ENCODE measurements at places on chromosomes 5 and 9. TPM values are rescaled to one million over a fixed set of nuclear protein-coding genes. Genes with fewer than 3 reads are reported as not detected.

KIF4B gene
- not detected for total RNA-seq

CCDC69 gene
- 25.2 TPM for total RNA-seq

LAMC3 gene
- total RNA-seq = 2.6 TPM

FAM114A2 gene
- 26.9 TPM for total RNA-seq

TMEM267 gene
- total RNA-seq = 15.1 TPM

COL5A1 gene
- 21.2 TPM for total RNA-seq

FOXD4 gene
- total RNA-seq = not detected

CDX1 gene
- 0.77 TPM for total RNA-seq

DOCK8 gene
- total RNA-seq = 6.7 TPM

WNT8A gene
- not detected for total RNA-seq

DNA sequence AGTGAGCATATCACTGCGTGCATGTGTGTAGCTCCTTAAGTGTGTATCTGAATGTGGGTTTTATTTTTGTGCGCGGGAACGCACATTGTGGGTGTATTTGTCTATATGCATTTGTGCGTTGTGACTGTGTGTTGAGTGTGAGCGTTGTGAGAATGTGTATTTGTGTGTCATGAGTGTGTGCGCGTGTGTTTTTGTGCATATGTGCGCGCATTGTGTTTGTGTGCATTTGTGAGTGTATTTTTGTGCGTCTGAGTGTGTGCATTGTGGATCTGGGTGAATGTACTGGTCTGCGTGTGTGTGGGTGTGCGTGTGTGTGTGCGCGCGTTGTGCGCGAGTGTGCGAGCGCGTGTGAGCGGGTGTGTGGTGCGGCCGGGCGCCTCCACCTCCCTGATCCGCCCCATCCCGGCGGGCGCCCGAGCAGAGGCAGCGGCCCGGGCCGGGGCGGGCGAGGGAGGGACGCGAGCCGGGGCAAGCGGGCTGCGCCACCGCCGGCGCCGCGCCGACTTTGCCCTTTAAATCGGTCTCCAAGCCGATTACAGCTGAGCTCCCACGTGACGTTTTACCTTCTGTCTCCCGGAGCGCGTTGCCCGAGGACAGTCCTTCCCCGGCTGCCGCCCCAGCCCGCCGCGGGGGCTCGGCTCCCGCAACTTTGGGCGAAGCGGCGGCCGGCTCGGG is at the start of gene RASGRF2:
RASGRF2 (plus strand) TSS at position 596 of the 675 bp plus-strand sequence. CDS start 376 bp downstream, outside the sequence.
- no peaks in the 10 kb centered on the region for H3K27me3 ChIP-seq
- H3K27ac ChIP-seq = peak within 1 kb of the TSS; percentile 72
- no peaks in the 10 kb centered on the region for H3K36me3 ChIP-seq
- peak within 1 kb of the TSS; percentile 42 for H3K4me3 ChIP-seq
- DNase-seq = peak; percentile 16

GRCh38 chr9:127972236-127972871 is 8.4 kb downstream of the EEIG1 start:
- H3K4me1 ChIP-seq = peaks cover 75% of the 10 kb centered on the region
- H3K36me3 ChIP-seq = no peaks in the 10 kb centered on the region
- H3K4me3 ChIP-seq = peak overlapping the region; percentile 10
- H3K27me3 ChIP-seq = no peaks in the 10 kb centered on the region

DNA sequence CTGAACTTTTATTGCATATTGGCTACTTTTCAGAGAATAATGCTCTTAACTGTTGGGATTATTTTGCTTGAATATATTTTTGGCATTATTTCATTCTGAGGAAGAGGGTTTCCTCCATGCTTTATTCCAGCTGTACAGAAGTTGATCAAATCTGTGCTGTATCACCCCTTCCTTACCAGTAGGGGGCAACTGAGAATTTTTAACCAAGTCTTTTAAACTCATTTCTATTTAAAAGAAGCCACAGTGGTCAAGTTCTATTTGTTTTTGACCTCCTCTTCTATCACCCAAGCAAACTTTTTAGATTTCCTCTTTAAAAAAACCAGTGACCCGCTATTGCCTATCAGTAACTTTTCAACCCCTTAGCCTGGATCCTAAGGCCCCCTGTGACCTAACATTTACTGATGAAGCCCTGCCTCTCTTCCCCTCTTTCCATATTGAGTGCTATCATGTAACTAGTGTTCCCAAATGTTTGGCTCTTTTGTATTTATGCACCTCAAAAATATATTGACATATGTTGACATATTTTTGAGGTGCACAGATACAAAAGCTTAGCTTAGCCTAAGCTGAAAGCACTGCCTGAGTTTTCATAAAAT is 80.6 kb downstream of the FBXO4 start:
- no peak for DNase-seq
- no peak overlapping the region for H3K4me3 ChIP-seq
- H3K36me3 ChIP-seq = no peaks in the 10 kb centered on the region
- H3K4me1 ChIP-seq = no peaks in the 10 kb centered on the region
- no peak overlapping the region for H3K27ac ChIP-seq
- no peaks in the 10 kb centered on the region for H3K27me3 ChIP-seq

DNA sequence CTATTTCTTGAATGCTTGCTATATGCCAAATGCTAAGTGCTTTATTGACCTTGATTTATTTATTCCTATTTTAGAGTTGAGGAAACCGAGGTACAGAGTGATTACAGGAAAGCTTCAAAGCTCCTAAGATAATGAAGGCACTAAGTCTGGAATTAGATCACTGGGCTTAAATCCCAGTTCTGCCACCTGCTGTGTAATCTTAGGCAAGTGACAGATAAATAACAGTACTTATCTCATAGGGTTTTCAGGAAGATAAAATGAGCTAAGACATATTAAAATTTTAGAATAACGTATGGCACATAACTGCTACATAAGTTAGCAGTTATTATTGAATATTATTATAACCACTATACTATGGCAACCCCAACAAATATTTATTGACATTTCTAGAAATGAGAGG is 843.8 kb downstream of the DTWD2 start:
- H3K27ac ChIP-seq = no peak overlapping the region
- H3K4me1 ChIP-seq = no peaks in the 10 kb centered on the region
- H3K36me3 ChIP-seq = no peaks in the 10 kb centered on the region
- DNase-seq = no peak
- no peak overlapping the region for H3K4me3 ChIP-seq

DNA sequence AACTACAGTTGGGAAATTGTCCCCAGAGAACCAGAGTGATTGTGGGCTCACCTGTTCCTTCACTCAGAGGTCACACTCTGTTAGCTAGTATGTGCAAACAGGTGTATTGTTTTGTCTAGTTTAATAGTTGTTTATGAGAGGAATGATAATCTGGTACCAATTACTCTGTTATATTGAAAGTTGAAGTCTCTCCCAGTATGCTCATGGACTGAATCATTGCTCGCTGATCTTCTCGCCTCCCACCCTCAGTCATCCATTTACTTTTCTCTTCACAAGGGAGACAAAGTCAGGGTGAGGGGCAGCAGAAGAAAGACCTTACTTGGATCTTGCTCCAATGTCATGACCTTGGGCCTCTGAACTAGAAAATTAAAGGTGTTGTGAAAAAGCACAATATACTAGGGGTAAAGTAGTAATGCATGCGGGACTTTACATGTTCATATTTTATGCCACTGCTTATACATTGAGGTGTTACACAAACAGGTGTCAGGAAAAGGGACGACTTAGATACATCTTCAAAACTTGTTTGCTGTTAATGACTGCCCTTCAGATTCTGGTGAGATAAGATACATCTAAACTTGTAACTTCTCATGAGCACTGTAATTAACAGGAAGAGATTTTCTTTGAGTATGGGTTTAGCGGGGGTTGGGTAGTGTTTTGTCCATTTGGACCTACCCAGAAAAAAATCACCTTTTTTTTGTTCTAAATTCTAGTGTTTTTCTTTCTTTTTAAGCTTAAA is 36.9 kb downstream of the LNPEP start:
- H3K4me3 ChIP-seq = no peak overlapping the region
- H3K27me3 ChIP-seq = no peaks in the 10 kb centered on the region
- no peak overlapping the region for H3K27ac ChIP-seq
- H3K36me3 ChIP-seq = no peaks in the 10 kb centered on the region
- H3K4me1 ChIP-seq = peaks cover 5% of the 10 kb centered on the region
- DNase-seq = no peak

DNA sequence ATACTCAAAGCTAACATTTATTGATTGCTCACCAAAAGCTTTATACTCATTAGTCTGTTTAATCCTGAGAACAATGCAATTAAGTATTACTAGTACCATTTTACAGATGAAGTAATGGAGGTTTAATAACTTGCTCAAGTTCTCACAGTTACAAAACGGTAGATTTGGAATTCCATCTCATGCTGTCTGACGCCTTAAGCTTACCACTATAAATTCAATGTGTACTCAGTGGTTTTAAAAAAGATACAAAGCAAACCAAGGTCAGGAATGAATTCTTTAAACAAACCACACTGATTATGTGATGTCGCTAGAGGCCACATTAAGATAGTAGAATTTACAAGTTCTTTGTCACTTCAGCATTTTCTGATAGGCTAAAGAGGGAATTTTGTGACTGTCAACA is 1.2 kb upstream of the C5orf63 start:
- no peaks in the 10 kb centered on the region for H3K27me3 ChIP-seq
- H3K4me3 ChIP-seq = no peak overlapping the region
- H3K36me3 ChIP-seq = no peaks in the 10 kb centered on the region
- H3K27ac ChIP-seq = no peak overlapping the region

GRCh38 chr5:57231607-57232006 is 57.7 kb downstream of the GPBP1 start:
- no peak overlapping the region for H3K27ac ChIP-seq
- DNase-seq = no peak
- H3K4me3 ChIP-seq = no peak overlapping the region
- H3K36me3 ChIP-seq = no peaks in the 10 kb centered on the region

- H3K27me3 ChIP-seq = no peaks in the 10 kb centered on the region
- no peak for DNase-seq
- H3K36me3 ChIP-seq = no peaks in the 10 kb centered on the region
Observed at GRCh38 chr9:97665742-97666141, 31.4 kb downstream of the XPA start.

DNA sequence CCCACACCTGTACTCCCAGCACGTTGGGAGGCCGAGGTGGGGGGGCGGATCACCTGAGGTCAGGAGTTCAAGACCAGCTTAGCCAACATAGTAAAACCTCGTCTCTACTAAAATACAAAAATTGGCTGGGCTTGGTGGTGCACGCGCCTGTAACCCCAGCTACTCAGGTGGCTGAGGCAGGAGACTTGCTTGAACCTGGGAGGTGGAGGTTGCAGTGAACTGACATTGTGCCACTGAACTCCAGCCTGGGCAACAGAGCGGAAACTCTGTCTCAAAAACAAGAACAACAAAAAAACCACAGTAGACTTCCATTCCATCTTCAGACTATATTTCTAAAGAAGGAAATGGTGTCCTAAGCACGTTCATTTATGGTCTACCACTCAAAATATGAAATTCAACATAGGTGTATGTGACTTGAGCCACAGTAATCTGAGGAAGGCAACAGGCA is 14.2 kb upstream of the SERINC5 start:
- no peaks in the 10 kb centered on the region for H3K36me3 ChIP-seq
- H3K27ac ChIP-seq = no peak overlapping the region

DNA sequence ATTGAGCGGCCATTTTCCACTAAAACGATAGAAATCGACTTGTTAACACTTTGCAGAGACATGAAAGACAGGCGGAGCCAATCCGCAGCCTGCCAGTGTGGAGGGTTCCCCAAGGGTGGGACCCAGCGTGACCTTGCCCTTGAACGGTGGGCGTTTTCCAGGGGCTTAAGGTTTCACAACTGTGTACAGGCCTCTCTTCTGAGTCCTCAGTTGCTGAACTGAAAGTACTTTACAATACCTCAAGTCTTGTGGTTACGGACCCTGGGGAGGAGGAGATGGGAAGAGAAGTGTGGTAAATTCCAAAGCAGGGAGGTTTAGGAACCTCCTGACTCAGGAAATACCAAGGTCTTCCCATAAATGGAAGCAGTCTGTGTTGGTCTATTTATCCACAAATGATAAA is 68.2 kb upstream of the CKMT2 start:
- no peak overlapping the region for H3K27ac ChIP-seq
- no peaks in the 10 kb centered on the region for H3K4me1 ChIP-seq
- H3K4me3 ChIP-seq = no peak overlapping the region
- no peaks in the 10 kb centered on the region for H3K27me3 ChIP-seq
- H3K36me3 ChIP-seq = no peaks in the 10 kb centered on the region

DNA sequence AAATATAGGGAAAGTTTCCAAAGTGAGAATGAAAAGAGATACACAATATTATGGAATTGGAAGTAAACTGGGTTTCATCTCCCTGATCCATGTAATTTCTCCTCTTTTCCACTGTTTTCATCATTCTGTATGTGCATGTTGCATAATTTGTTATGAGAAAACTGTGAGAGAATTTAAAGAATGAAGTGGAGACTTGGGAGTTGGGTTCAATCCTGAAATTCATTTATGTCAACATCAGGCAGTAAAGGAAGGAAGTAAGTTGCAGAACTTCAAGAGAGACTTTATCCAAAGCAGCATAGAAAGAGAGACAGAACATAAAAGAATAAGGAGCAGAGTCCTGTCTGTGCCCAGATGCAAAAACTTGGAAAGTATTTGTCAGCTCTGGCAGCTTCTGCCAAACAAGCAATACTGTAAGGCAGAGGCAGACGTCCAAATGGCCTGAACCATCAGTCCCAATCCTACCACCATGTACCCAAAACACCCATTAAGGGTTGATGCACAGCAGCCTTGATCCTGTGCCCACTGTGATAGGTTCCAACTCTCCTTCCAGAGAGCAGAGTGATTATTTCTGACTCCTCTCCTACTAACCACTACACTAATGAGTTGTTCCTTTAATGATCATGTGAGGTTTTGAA is 425.3 kb upstream of the CDH6 start:
- H3K4me3 ChIP-seq = no peak overlapping the region
- no peaks in the 10 kb centered on the region for H3K27me3 ChIP-seq
- no peaks in the 10 kb centered on the region for H3K4me1 ChIP-seq
- no peak for DNase-seq
- H3K36me3 ChIP-seq = no peaks in the 10 kb centered on the region
- H3K27ac ChIP-seq = no peak overlapping the region

- H3K27me3 ChIP-seq = no peaks in the 10 kb centered on the region
- no peaks in the 10 kb centered on the region for H3K36me3 ChIP-seq
- H3K27ac ChIP-seq = no peak overlapping the region
- H3K4me3 ChIP-seq = no peak overlapping the region
- H3K4me1 ChIP-seq = no peaks in the 10 kb centered on the region
Observed at GRCh38 chr5:664343-664993, 28.7 kb downstream of the TPPP start.

- no peak for DNase-seq
- no peaks in the 10 kb centered on the region for H3K4me1 ChIP-seq
- H3K27ac ChIP-seq = no peak overlapping the region
Observed at GRCh38 chr9:88987661-88988060, 3.6 kb upstream of the S1PR3 start.

DNA sequence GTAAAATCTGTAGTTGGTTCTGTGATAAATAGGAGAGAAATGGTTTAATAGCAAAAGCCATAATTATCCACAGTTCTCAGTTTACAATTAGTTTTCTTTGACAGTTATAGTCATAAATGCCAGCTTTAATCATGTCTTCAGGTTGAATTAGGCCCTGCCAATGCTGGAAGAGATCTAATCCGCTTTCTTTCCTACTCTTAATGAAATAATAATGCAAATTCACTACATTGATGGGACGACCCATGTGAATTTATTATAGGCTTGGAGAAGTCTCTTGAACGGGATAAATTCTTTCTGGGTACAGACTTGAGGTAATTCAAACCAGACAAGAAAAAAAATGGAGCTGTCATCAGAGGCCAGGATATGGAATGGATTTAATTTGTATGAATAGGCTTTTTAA is 950.4 kb downstream of the EFNA5 start:
- no peak overlapping the region for H3K27ac ChIP-seq
- no peaks in the 10 kb centered on the region for H3K36me3 ChIP-seq
- no peak overlapping the region for H3K4me3 ChIP-seq
- no peak for DNase-seq

All from uterus (tissue), 4 donors.